ENCODE measurements at places on chromosomes 3 and 15. TPM values are rescaled to one million over a fixed set of nuclear protein-coding genes. Genes with fewer than 3 reads are reported as not detected.
A peak's percentile ranks its signal among the peaks of the same experiment; 100 is the strongest.

DNA sequence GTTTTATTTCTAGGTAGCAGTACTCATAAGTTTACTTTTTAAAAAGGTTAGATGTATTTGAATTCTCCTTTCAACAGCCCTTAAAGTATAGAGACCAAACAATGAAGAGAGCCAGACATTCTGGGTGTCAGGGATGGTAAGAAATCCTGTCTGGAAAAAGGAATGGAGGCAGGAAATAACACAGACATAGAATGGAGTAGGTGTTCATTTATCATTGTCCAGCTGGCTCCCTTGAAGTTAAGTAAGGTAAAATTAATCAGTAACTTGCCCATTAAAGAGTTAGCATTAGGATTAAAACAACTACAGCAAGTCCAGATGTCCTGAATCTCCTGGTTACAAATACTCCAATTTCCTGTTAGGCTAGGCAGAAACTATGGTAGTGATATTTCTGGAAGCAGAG lies 13.5 kb upstream of the SUCNR1 start:
- DNase-seq: no peak

DNA sequence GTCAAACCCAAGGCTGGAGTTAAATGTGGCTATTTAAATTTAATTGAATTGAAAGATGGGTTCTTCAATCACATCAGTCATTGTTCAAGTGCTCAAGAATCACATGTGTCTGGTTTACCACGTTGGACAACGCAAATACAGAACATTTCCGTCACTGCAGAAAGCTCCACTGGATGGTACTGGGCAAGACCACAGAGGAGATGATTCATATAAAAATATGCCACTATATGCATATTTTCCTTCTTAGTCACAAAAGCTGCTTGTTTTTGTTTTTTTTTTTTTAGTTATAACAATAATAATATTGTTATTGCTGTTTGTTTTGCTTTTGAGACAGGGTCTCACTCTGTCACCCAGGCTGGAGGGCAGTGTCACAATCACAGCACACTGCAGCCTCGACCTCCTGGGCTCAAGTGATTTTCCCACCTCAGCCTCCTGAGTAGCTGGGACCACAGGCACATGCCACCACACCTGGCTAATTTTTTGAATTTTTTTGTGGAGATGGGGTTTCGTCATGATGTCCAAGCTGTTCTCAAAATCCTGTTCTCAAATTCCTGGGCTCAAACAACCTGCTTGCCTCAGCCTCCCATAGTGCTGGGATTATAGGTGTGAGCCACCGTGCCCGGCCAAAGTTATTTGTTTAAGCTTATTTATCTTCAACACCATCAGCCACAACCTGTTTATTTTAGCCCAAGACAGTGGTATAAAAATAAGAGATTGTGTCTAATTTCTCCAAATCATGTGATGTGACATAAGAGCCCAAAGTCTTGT lies 19.4 kb downstream of the RTP3 start:
- DNase-seq: peak; percentile 80

GRCh38 chr15:40523611-40524010 lies 41.2 kb downstream of the CCDC32 start:
- no peak for DNase-seq

DNA sequence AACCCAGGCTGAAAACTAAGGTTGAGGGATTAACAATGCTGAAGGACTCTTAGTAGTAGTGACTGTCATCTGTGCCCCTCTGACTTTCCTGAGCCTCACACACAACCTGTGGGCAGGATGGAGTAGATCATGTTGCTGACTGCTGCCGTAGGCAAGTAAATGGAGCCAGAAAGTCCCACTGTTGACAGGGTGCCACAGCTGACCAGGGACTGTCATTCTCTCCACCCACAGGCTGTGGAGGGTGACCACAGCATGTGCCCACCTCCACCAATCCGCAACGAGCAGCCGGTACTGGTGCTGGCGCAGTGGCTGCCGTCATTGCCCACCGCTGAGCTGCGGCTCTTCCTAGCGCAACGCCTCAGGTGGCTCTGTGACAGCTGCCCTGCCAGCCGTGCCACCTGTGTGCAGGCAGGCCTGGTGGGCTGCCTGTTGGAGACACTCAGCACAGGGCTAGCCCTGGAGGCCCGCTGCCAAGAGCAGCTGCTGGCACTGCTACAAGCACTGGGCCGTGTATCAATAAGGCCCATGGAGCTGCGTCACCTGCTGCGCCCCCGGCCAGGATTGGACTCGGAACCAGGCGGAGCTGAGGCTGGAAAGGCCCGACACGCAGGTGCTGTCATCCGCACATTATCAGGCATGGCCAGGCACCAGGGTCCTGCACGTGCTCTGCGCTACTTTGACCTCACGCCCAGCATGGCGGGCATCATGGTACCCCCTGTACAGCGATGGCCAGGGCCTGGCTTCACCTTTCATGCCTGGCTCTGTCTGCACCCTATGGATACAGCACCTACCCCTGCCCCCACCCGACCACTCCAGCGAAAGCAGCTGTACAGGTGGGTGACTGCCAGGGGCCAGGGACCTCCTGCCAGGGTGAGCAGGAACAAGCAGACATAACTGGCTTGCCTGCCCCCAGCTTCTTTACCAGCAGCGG lies 15.6 kb downstream of the NBEAL2 start:
- DNase-seq: no peak

The STAB1 gene
- total RNA-seq: not detected

DNA sequence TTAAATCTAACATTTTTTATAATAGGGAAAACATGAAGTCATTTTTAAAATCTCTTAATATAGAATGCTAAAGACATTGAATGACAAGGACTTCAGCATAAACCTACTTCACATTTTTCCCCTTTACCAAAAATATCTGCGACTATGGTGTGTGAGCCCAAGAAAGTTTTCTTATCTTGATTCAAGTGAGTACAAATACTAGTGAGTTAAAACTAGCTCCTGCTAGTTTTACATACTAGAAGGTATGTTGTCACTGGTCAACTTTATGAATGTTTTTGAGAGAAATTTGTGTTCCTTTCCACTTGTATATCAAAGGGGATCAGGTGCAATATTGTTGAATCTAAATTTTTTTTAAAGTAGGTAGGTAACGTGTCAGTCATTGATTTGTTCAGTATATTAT lies 152.4 kb upstream of the CGNL1 start:
- no peak for DNase-seq

- no peak for DNase-seq
These were observed 60.1 kb downstream of the SGO1 start for GRCh38 chr3:20125897-20126296.

GRCh38 chr3:48435774-48436476 lies 4.0 kb downstream of the CCDC51 start:
- DNase-seq: peak; percentile 89

The BFSP2 gene
- total RNA-seq: not detected

- DNase-seq: peak; percentile 86
These were observed 27.6 kb downstream of the ZNF589 start for GRCh38 chr3:48268381-48268935.

The SAMD7 gene
- total RNA-seq: not detected

The FETUB gene
- total RNA-seq: 0.47 TPM

The RBMS3 gene
- total RNA-seq: 65.5 TPM

The ADAMTS7 gene
- total RNA-seq: 10.8 TPM

The IL16 gene
- total RNA-seq: 0.72 TPM

The CAV3 gene
- not detected for total RNA-seq

The MRPL46 gene
- 15.4 TPM for total RNA-seq

The FOXL2 gene
- total RNA-seq: 0.30 TPM

GRCh38 chr15:90883976-90884718 lies at the start of gene FES:
TSS of gene FES (plus strand) at chr15:90884504. CDS start at chr15:90885046, 542 bp downstream.
- DNase-seq: no peak
